ENCODE measurements at places on chromosomes 16 and 17. TPM values are rescaled to one million over a fixed set of nuclear protein-coding genes. Genes with fewer than 3 reads are reported as not detected.

- no peak for DNase-seq
Measured at GRCh38 chr16:4049031-4049430, 67.2 kb downstream of the ADCY9 start.

DNA sequence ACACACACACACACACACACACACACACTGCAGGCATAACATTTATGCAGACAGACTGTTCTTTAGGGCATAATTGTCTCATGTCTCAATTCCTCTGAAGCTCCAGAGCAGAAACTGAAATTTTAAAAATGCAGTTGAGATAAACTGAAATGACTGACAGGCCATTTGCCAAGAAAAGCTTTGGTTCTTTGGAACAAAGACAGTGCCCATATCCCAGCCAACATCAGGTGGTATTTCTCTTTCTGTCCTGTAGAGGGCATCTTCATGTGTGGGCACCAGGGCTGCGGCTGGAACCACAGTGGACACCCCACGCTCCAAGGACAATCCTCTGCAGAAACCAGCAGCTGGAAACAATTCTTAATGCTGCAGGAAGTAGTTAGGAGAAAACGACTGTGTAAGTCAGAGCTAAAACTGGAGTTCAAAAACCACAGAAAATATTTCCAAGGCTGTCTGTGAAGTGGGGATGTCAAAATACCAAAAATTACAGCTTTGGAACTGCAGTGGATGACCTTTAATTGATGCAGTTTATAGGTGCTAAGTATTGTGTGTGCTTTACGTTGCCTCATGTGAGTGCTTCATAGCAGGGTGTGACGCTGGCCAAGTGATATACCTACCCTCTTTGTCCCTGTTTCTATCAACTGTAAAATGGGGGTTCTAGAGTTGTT lies 10.6 kb upstream of the MEFV start:
- no peak for DNase-seq

DNA sequence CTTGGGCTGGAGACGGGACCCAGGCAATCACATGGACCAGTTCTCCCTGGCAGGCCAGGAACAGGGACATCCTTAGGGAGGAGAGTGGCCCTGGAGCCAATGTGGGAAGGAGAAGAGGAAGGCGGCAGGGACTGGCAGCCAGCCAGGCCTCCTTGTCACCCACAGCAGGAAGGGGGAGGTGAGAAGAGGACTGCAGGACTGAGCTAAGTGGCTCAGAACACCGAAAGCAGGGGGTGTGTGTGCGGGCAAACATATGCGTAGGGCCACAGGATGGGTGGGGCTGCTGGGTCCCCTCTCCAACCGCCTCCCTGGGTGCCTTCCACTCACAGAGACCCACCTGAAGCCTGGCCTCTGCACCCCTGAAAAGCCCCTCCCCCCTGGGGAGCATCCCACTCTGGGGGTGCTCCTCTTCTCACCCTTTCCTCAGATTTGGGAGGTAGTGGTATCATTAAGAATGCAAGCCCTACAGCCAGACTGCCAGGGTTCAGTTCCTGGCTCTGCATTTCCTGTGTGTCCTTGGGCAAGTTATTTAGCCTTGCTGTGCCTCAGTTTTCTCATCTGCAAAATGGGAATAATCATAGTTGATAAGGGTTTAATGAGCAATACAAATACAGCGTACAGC lies 8.1 kb downstream of the PNMT start:
- peak; percentile 89 for DNase-seq

- no peak for DNase-seq
Measured at GRCh38 chr17:58307468-58308172, 21.0 kb downstream of the TSPOAP1 start.

- no peak for DNase-seq
Measured at GRCh38 chr16:35398180-35398579, 1938.8 kb downstream of the TP53TG3F start.

- no peak for DNase-seq
Measured at GRCh38 chr17:13273806-13274205, 256.0 kb upstream of the ELAC2 start.

- no peak for DNase-seq
Measured at GRCh38 chr16:2497695-2498484, 15.9 kb upstream of the ATP6V0C start.

GRCh38 chr16:47600376-47600775 lies 139.2 kb downstream of the PHKB start:
- DNase-seq: no peak

GRCh38 chr16:27779641-27780164 lies 229.8 kb downstream of the KATNIP start:
- DNase-seq: peak; percentile 66

DNA sequence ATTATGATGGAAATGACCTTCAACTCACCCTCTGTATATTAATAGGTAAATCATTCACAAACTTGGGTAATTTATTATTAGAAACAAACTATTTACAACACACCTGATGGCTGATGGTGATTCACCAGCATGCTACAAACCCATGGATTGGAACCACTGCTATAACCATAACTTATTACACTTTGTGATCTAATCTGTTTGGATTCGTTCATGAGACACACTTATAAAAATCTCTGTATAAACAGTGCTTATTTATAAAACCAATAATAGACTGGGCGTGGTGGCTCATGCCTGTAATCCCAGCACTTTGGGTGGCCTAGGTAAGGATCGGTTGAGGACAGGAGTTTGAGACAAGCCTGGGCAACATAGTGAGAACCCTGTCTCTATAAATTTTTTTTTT lies 16.0 kb downstream of the SMIM36 start:
- DNase-seq: no peak

GRCh38 chr16:12518241-12519175 lies 285.2 kb downstream of the CPPED1 start:
- no peak for DNase-seq

- DNase-seq: no peak
Measured at GRCh38 chr17:492022-492413, 139.4 kb upstream of the RPH3AL start.

Gene GAST
- not detected for total RNA-seq

Gene MYH2
- 0.06 TPM for total RNA-seq

Gene DNAH9
- total RNA-seq: 22.3 TPM

Gene DNAI2
- total RNA-seq: 6.2 TPM
